Endothelial cell (in vitro differentiated cells): ENCODE measurements at places on chromosomes 5 and 9.

- no peak for DNase-seq
Measured at GRCh38 chr9:97478301-97478981, 23.0 kb upstream of the TMOD1 start.

DNA sequence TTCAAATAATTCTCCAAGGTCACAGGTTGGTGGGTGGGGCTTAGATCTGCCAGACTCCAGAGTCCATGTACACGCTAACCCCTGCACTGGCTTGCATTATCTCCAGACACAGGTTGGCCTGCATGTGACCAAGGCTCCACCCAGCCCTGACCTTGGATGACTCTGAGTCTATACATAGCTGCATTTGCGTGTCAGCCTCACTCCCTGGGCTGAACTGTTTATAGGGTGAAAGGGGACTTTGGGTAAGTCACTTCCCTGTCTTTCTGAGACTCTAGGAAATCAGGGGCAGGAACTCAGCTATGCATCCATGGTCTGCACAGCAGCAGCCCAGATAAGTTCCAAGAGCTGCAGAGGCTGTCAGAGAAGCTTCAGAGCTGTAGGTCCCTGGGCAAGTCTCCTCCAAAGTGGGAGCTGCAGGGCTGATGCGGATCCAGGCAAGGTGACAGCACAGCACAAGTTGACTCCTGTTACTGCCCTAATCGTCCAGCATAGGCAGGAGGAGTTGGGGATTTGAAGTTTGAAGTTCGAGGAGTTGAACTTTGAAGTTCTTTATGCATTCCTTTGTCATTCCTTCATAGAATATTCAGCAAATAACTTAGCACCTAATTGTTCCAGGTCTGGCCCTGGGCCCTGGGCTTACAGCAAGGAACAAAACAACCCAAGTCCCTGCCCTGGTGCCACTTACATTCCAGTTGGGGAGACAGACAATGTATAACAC is 53.4 kb downstream of the SLC22A5 start:
- DNase-seq = no peak

- DNase-seq = no peak
Measured at GRCh38 chr5:96962540-96962991, 26.7 kb downstream of the LNPEP start.

DNA sequence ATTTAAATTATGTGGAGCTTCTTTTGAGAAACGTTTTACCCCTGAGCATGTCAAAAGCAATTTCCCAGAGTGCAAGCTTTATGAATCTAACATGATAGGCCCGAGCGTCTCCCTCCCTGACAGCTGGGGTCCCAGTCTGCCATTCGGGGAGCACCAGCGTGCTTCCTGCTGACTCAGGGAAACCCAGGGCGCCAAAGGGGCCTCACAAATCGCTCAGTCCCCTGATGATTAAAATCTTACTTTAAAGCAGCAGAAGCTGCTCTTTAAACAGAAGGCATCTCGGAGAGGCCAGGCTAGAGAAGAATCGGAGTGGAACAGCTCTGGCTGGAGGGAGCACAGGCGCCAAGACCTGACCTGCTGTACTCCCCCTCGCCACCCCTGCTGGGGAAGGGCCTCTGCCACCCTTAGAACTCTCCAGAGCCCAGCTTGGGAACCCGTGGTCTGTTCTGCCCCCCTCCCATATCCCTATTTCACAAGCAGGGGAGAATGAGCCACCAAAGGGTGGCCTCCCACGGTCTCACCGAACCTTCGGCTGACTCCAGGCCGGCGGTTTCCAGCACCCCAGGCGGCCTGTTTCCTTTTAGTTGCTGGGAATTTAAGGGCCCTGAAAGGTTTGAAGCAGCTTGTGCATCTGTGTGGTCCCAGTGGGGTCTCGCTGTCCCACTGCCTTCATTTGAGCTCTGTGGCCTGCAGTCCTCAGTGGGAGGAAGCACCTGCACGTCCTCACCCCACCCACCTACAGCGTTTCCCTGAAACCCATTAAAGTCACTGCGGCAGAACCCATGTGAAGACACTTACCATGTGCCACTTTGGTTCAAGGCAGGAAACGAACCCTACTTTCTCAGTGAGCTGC is 147.6 kb downstream of the COL23A1 start:
- no peak for DNase-seq

DNA sequence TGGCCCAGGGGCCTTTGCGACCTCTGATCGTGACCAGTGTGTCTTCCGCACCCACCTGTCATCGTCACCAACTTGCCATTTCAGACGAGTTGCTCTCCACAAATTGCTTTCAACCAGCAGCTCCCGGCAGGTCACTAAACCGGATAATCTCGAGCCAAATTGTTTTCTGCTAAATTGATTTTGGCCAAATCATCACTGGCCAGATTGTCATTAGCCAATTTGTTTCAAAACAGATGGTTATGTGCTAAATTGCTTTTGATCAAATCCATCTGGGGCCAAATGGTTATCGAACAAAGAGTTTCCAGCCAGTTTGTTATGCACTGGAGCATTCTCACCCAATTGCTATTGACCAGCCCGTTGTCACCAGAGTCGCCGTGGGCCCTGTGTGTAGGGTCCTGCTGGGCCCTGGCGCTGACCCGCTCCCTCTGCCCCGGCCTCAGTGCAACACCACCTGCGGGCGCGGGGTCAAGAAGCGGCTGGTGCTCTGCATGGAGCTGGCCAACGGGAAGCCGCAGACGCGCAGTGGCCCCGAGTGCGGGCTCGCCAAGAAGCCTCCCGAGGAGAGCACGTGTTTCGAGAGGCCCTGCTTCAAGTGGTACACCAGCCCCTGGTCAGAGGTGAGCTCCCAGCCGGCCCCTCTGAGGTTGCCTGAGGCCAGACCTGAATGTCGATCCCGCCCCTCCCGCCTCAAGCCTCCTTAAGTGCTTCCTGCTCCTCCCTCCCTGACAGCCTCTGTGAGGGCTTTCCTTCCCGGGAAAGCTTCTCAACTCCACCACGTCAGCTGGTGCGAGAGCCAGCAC is 35.6 kb downstream of the ADAMTSL2 start:
- DNase-seq = no peak

GRCh38 chr5:124730381-124730780 is 16.1 kb downstream of the ZNF608 start:
- no peak for DNase-seq

- no peak for DNase-seq
Measured at GRCh38 chr9:133210609-133211008, 1.6 kb upstream of the OBP2B start.

GRCh38 chr9:96052686-96053085 is 177.2 kb downstream of the ERCC6L2 start:
- DNase-seq = no peak

GRCh38 chr5:87770601-87771121 is 357.9 kb upstream of the CCNH start:
- DNase-seq = peak; percentile 22

GRCh38 chr9:695252-695651 is 146.2 kb upstream of the DMRT1 start:
- DNase-seq = no peak

- no peak for DNase-seq
Measured at GRCh38 chr5:103475629-103476240, 86.9 kb downstream of the NUDT12 start.

DNA sequence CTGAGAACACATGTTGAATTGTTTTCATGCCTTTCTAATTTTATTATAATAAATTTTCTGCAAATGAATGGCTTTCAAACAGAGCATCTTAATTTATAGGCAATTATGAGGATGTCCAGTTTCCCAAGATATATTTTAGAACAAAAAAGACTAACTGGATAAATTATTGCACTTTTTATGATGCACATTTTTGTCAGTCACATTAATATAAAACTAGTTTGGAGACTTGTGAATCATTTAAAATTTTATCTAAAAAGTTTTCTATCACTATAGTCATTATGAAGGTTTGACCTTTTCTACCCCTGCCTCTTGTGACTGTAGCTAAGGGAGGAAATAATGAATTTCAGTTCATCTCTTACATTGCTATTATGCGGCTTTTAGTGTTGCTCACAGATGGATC is 393.8 kb downstream of the TAF11L14 start:
- DNase-seq = no peak

GRCh38 chr5:178462816-178463215 is 127.4 kb downstream of the COL23A1 start:
- no peak for DNase-seq

GRCh38 chr9:111483439-111483857 is 735 bp downstream of the ECPAS start:
- no peak for DNase-seq

DNA sequence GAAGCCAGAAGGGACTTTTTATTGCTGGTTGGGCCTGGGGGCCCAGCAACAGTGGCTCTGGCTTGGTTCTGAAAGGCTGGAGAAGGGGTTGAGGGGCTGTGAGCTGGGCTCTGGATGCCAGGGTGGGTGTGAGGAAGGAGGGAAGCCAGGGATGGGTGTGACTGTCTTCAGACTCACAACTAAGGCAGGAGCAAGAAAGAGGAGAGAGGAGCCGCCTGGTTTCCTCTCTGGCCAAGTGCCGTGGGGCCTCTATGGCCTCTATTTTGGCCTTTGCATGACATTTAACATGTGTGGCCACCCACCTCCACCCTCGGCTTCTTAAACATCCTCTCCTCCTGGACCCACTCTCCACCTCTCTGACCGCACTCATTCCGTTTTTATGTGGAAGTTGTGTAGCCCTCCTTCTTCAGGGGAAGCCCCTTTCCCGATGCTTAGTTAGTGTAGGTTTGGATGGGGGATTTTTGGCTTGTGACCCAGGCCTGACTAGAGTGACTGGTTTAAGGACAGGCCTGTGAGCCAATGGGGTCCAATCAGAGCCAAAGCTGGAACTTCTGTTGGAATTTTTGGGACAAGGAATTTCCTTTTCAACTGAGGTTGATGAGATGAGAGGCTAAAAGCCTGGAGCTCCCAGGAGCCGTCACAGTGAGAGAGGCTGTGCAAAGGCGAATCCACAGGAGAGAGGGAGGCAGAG is 517.8 kb downstream of the CCDC171 start:
- DNase-seq = no peak

- DNase-seq = no peak
Measured at GRCh38 chr9:107953556-107954125, 464.1 kb upstream of the KLF4 start.

DNA sequence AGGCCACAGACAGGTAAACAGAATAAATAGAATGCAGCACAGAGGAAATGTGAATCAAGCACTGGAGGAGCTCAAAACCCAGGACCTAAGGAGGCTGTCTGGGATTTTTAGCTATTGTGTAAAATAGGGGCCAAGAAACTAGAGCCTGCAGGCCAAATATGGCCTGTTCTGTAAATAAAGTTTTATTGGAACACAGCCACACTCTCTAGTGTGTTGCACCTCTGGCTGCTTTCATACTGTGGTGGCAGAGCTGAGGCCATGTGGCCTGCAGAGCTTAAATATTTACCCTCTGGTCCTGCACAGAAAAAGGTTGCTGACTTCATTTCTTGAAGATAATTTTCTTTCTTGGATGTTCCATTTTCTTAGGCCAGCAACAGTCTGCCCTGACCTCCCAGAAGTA is 136.4 kb downstream of the WDR41 start:
- no peak for DNase-seq

- DNase-seq = no peak
Measured at GRCh38 chr5:95557841-95558240, 2.9 kb downstream of the ARSK start.

DNA sequence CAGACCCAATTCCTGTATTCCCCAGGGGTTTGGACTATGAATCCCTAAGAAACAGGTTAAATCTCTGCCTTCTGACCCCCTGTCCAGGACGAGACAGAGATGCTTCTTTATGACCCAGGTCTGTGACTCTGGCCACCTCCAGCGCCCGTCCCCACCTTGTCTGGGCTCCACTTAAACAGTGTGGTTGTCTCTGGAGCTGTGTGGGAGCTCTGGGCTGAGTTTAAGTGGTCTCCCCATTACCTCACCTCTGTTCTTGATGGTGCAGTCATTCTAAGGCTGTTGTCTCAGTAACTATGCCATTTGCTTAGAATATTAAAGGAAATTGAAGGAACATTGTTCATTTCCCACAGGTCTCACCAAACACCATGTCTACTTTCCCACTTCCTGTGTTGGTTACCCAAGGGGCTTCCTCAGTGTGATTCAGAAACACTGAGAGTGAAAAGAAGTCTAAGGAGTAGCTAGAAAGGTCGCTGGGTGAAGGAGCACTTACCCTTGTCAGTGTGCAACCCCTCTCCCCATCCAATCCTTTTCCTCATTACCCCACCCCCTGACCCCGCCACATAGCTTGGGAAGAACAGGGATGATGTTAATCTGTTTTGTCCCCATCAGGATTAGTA is 127.8 kb upstream of the CKMT2 start:
- no peak for DNase-seq

- no peak for DNase-seq
Measured at GRCh38 chr5:54524704-54525103, 7.1 kb downstream of the SNX18 start.

DNA sequence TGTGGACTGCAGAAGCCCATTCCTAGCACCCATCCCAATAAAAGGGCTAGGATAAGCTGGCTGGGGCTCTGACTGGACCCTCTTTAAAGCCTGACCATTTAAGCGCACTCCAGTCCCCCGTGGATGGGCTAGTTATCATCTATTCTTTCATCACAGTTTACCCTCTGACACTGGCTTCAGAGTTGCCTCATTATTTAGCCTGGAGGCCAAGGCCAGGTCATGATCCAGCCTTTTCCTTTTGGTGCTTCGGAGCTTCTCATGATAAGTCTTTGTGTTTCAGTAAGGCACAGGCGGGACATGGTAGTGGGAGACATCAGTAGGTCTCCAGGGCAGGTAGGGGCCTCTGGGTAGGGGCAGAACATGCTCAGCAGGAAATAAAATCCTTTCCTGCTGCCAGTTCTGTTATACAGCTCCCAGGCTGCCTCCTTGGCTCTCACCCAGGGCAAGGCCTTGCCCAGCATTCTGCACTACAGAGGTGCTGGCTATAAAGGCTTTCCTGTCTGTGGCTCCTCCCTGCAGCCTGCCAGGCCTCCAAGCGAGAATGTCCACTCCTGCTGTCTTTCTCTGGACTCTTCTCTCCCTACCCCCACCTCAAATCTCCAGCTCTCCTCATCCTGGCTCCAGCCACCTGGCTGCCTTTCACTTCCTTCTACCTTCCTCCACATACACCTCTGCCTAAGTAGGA is 128.8 kb downstream of the FSTL4 start:
- DNase-seq = no peak

GRCh38 chr9:69334317-69334716 is 9.3 kb downstream of the ENTREP1 start:
- DNase-seq = no peak

GRCh38 chr5:55289808-55290207 is 17.7 kb downstream of the DHX29 start:
- DNase-seq = no peak

- no peak for DNase-seq
Measured at GRCh38 chr5:108730617-108731340, 16.9 kb upstream of the FER start.

GRCh38 chr9:108727580-108728111 is 128.1 kb downstream of the ACTL7B start:
- DNase-seq = no peak

DNA sequence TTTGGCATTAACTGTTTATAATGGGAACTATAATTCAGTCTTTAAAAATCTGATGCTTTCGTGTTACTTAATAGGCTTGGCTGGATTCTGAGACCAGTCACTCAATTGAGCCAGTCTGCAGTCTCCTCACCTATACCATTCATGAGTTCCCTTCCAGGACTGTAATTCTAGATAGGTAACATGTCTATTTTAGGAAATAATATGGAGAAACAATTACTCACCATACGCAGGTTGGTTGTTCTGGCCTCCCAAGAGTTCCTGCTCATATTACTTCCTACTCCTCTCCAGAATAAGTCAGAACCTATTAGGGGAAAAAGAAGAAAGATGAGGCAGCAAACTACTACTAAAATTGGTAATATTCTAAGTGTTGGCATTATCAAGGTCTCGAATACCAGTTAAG is 4.5 kb upstream of the IARS1 start:
- DNase-seq = no peak

GRCh38 chr9:89790542-89791109 is 185.8 kb downstream of the GADD45G start:
- no peak for DNase-seq

GRCh38 chr5:113065626-113066025 is 89.0 kb downstream of the DCP2 start:
- DNase-seq = no peak
